ENCODE measurements at places on chromosomes 7 and 10.
A peak's percentile ranks its signal among the peaks of the same experiment; 100 is the strongest.

DNA sequence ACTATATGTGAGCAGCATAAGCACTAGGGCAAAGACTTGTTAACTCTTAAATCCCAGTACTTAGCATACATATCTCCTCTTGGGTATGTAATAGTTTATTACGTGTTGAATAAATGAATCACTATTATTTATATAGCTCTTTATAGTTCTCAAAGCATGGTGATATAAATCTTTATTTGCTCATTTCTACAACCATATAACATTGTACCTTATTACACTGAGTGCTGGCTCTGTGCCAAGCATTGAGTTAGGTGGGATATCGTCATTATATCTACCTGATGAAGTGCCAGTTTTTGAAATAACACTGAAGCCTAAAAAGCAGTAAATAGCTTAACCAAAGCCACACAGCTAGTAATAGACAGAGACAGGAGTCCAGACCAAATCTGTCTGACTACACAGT is 27.9 kb downstream of the AHR start:
- no peak for DNase-seq

- DNase-seq = no peak
These were observed 7.1 kb downstream of the AHR start for GRCh38 chr7:17305387-17306171.

DNA sequence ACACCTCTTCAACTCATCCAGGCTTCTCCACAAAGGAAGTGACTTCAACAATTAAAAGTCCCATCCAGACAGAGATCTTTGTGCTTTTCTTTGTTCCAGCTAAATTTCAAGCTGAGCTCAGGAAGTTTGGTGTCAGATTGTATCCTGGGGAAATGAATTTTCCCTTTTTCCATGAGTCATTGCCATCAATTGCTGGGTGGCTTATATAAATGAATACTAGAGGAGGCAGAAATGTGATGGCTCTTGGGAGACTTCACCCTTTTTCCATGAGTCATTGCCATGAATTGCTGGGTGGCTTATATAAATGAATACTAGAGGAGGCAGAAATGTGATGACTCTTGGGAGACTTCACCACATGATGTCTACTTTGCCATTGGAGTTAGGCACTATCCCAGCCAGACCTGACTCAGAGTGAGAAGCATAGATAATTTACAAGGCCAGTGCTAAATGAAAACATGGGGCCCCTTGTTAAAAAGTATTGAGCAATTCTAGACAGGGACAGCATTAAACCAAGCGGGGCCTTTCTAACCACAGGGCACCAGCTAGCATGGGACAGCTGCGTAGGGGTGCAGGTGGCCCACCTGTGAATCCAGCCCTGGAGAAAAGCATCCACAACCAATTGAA is 339.2 kb upstream of the PODXL start:
- DNase-seq = peak; percentile 87

- no peak for DNase-seq
These were observed 30.5 kb downstream of the CHST12 start for GRCh38 chr7:2433713-2434550.

GRCh38 chr10:18043148-18044006 is 91.7 kb downstream of the SLC39A12 start:
- DNase-seq = no peak

GRCh38 chr7:80420876-80421275 is 91.0 kb downstream of the GNAT3 start:
- DNase-seq = no peak

DNA sequence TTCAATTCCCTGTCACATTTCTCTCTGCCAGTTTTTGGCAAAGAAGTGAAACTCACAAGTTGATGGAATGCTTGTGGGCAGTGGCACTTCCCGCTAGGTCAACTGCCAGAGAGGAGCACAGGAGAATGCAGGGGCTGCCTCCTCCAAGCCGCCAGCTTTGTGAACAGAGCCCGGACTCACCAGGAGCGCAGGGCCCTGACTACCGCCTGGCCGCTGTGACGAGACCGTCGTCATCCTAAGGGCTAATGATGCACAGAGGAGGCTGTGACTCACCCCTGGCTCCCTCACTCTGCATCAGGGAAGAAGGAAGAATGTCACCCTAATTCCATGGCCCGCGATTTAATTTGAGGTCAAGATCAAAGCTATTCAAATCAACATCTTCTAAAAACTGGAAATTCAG is 123.9 kb downstream of the TAX1BP1 start:
- DNase-seq = no peak

- peak; percentile 98 for DNase-seq
These were observed at the start of gene SUV39H2 for GRCh38 chr10:14878266-14879123. Gene SUV39H2 (plus strand): TSS chr10:14878866. CDS start chr10:14878889, 23 bp downstream.

DNA sequence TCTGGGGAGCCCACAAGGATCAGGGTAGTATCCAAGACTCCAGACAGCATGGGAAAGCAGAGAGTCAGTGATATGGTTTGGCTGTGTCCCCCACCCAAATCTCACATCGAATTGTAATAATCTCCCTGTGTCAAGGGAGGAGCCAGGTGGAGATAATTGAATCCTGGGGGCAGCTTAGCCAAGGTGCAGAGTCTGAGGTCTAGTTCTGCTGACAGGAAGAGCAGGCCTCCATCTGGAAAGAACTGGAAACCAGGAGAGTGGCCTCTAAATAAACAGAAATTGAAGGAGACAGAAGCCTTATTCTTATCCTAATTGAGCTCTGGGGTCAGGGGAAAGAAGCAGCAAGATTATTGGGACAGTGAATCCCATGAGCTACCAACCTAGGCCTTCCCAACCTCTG is 146.7 kb upstream of the NRP1 start:
- DNase-seq = no peak

DNA sequence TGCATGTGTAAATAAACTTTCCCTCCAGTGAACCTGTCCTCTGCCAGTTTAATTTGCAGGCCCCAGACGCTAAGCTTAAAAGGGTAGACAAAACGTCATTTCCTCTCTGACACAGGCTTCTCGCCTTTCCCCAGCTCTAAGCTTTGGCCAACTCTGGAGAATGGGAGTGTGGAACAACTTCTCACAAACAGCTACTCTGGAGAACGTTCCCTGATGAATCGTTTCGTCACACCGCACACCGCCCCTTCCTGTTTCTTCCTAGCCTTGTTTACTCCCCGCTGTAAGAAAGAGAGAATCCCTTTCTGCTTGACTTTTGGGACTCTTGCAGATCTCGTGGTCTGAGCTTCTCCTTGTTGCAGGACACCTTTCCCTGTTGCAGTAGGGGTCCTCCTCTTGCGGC is 564.2 kb downstream of the TCERG1L start:
- no peak for DNase-seq

DNA sequence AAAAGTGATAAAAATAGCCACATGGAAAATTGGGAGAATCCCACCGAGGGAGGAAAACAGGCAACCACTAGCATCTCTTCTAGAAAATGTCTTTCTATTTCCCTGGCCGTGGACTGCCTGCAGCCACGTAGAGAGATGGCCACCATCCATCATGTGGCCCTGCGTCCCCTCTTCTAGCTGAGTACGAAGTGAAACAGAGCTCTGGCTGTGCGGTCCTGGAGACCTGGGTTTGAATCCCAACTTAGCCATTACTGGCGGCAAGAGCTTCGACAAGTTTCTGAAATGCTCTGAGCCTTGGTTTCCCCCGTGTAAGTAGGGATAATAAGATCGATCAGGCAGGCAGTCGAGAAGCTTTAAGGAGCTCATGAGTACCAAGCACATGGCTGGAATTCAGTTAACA is 32.9 kb downstream of the ZCCHC24 start:
- DNase-seq = no peak

DNA sequence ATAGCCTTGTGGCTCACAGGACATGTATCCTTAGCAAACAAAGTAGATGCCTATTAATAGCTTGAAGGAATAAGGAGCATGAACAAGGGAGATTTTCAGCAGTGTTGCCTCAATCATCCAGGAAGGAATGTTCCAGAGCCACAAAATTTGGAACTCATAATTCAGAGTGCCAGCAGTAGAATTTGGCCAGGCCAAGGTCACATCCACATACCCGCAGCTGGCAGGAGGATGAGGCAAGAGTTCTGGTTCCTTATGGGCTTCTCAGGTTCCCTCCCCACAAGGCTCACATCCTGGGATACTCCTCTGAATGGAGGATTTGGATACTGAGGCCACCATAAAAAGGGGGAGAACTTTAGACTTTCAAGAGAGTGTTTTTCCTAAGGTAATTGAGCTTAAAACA is 45.8 kb downstream of the SUFU start:
- DNase-seq = no peak

DNA sequence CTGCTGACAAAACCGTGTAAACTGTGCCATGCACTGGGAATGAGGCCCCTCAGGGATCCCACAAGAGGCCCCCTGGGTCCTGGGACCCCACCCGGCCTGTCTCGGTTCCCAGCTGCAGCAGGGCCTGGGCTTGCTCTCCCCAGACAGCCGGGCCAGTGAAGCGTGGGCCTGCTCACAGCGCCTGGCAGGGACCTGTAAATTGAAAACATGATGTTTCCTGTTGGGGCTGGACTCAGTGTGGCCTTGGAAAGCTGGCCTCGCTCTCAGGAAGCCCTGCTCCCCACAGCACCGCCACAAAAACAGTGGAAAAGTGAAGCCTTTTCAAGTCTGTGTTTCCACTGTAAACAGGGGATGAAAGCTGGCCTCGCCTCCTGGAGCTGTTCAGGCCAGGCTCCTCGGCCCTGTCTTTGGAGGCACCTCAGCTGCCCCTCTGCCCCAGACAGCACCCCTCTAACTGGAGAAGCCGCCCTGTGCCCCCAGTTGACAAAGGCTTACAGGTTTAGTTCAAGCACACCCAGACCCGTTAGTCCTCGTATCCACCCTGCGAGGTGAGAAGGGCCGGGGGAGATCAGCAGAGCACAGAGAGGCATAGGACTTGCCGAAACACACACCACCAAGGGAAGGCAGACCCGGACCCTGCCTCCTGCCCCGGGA is 108.3 kb downstream of the ZMIZ1 start:
- no peak for DNase-seq

All from COLO829 (cell line).